Activated CD4-positive, alpha-beta memory T cell treated with anti-CD3 and anti-CD28 coated beads, Interleukin-2, amount 10 ng/mL, durations not matched to agents 7 days and 5 days (primary cell): ENCODE measurements at places on chromosomes 1 and 21. TPM values are rescaled to one million over a fixed set of nuclear protein-coding genes. Genes with fewer than 3 reads are reported as not detected.

GRCh38 chr1:66834926-66835325, 33.9 kb upstream of the INSL5 start:
- H3K36me3 ChIP-seq = no peaks in the 10 kb centered on the region
- H3K27ac ChIP-seq = no peak overlapping the region
- no peaks in the 10 kb centered on the region for H3K27me3 ChIP-seq
- no peak for DNase-seq
- H3K4me1 ChIP-seq = no peaks in the 10 kb centered on the region

TMOD4 gene
- total RNA-seq = 1.5 TPM

GRCh38 chr1:93137604-93138292, 42.5 kb downstream of the TMED5 start:
- H3K27me3 ChIP-seq = no peaks in the 10 kb centered on the region
- peaks cover 3% of the 10 kb centered on the region for H3K4me1 ChIP-seq
- DNase-seq = no peak
- H3K4me3 ChIP-seq = no peak overlapping the region
- peaks cover 41% of the 10 kb centered on the region for H3K36me3 ChIP-seq

RBM11 gene
- total RNA-seq = 0.38 TPM

FBLIM1 gene
- not detected for total RNA-seq

DNA sequence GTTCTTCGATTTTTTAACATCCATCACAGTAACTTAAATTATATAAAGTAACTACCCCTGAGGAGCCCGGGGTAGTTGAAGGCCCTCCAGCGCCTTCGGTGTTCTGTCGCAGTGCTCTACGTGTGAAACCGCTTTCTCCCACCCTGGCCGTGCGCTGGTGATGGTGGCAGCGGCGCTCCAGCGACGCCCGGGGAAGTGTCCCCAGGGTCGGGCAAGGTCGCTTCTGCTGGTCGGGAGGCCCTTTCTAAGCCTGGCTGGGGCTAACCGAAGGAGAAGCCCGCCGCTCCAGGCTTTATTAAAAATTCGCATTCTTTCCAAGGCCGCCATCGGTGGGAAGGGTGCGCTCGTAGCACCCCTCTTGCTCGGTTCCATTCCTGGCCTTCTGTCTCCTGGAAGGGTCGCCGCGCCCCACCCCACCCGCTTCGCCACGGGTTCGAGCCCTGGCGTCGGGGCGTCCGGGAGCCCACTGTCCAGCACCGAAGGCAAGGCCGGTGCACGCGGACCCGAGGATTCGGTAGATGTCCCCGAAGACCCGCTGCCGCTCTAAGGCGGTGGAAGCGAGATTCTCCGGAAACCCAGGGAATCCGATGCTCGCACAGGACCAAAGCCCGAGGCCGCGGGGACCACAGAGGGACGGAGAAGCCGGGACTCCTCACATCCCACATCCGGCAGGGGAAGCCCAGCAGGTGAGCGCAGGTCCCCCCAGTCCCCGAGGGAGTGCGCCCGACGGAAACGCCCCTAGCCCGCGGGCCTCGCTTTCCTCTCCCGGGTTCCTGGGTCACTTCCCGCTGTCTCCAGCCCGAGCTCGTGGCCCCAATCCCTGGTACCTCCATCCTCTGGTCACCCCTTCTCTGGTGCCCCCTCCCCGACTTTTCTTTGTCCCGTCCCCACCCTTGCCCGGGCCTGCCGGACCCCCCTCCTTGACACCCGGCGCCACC, 685 bp upstream of the RIPPLY3 start:
- DNase-seq = no peak
- peak overlapping the region; percentile 41 for H3K4me3 ChIP-seq
- no peak overlapping the region for H3K27ac ChIP-seq
- peaks cover 22% of the 10 kb centered on the region for H3K4me1 ChIP-seq
- no peaks in the 10 kb centered on the region for H3K36me3 ChIP-seq
- H3K27me3 ChIP-seq = peaks cover 24% of the 10 kb centered on the region

DNA sequence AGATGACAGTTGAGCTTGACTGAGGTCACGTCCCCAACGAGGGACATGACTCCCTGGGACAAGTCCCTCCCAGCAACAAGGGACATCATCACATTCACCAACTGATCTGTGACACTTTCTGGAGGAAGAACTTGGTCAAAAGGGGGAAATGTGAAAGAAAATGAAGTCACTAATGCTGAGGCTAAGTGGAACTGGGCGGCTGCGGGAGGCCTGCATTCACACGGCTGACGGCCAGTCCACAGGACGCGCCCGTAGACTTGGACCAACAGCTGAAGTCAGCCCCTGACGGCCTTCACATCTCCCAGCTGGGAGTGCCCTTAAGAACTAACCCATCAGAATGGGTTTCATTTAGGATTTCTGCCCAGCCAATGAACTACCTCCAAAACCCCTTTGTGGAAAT, 26.6 kb downstream of the POFUT2 start:
- H3K27me3 ChIP-seq = peaks cover 4% of the 10 kb centered on the region
- no peak overlapping the region for H3K4me3 ChIP-seq
- no peak overlapping the region for H3K27ac ChIP-seq
- H3K36me3 ChIP-seq = peaks cover 26% of the 10 kb centered on the region

RIPPLY3 gene
- not detected for total RNA-seq

- H3K4me3 ChIP-seq = no peak overlapping the region
- no peaks in the 10 kb centered on the region for H3K36me3 ChIP-seq
- H3K27me3 ChIP-seq = no peaks in the 10 kb centered on the region
- H3K27ac ChIP-seq = no peak overlapping the region
- H3K4me1 ChIP-seq = no peaks in the 10 kb centered on the region
Observed at GRCh38 chr21:27047658-27048314, 80.9 kb upstream of the ADAMTS5 start.

DNA sequence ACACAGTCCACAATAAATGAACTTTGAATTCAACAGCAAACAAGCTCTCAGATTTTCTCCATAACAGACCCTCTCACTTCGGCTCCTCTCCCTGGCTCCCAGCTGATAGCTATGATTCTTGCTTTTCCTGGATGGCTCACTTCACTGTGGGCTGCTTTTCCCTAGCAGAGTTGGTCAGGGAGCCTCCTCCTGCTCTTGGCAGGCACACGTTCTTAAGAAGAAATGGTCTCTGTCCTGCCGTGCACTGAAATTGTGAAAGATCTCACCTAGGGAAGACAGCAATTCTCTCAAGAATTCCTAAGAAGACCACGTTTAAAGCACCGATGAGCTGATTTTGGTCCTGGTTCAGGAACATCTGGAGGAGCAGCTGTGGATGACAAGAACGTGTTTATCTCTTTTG, 148.5 kb upstream of the KCNK2 start:
- no peak overlapping the region for H3K27ac ChIP-seq
- DNase-seq = no peak
- no peaks in the 10 kb centered on the region for H3K36me3 ChIP-seq
- H3K27me3 ChIP-seq = no peaks in the 10 kb centered on the region
- H3K4me1 ChIP-seq = no peaks in the 10 kb centered on the region

DNA sequence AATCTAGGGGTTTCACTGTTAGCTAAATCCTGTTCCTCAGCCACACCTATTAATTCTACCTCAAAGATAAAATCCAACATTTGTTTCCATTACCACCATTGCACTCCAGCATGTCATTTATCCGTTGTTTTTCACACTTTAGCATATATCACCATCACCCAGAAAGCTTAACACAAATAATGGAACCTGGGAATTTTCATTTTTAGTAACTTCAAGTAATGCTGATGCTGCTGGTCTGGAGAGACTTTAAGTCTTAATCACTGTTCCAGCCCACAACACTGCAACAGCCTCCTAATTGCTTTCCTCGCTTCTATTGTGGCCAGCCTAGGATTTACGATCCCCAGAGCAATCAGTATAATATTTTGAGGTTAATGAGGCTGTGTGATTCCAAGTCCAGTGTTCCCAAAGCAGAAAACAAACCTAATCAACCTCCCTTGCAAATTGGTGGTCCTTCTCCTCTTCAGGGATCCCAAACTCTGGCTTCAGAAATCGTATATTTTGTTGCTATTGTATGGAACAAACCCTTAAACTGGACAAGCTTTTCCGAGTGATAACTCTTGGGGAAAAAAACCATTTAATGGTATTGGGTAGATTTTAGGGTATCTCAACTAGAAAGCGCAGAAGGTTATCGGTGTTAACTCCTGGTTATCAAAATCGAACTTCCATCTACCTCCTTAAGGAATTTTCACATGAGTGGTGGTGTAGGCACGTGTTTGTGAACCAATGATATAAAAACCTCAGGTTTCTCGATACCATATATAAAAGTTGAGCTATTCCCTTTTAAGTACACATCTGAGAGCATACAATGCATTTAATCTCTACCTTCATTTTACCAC, 50.0 kb upstream of the BOLA1 start:
- peak overlapping the region; percentile 87 for H3K4me3 ChIP-seq
- peaks cover 43% of the 10 kb centered on the region for H3K36me3 ChIP-seq
- H3K4me1 ChIP-seq = peaks cover 54% of the 10 kb centered on the region
- no peak for DNase-seq
- H3K27ac ChIP-seq = peak overlapping the region; percentile 93

- H3K36me3 ChIP-seq = no peaks in the 10 kb centered on the region
- no peak for DNase-seq
- H3K27me3 ChIP-seq = peaks cover 26% of the 10 kb centered on the region
- no peak overlapping the region for H3K27ac ChIP-seq
- peaks cover 41% of the 10 kb centered on the region for H3K4me1 ChIP-seq
Observed at GRCh38 chr1:31701091-31701736, 2.6 kb downstream of the COL16A1 start.

SEMA6C gene
- 1.8 TPM for total RNA-seq

DNA sequence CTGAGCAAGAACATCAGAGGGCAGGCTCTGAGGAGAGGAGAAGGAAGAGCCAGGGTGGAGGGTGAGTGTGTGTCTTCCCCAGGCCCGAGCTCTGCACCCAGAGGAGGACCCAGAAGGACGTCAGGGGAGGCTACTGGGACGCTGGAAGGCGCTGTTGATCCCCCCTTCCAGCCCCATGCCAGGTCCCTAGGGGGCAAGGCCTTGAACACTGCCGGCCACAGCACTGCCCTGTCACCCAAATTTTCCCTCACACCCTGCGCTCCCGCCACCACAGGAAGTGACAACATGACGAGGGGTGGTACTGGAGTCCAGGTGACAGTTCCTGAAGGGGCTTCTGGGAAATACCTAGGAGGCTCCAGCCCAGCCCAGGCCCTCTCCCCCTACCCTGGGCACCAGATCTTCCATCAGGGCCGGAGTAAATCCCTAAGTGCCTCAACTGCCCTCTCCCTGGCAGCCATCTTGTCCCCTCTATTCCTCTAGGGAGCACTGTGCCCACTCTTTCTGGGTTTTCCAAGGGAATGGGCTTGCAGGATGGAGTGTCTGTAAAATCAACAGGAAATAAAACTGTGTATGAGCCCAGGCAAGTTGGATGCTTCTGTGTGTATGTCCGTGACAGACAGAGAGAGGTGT, 17.1 kb downstream of the BCAN start:
- no peak for DNase-seq
- peaks cover 37% of the 10 kb centered on the region for H3K27me3 ChIP-seq
- H3K4me1 ChIP-seq = peaks cover 65% of the 10 kb centered on the region

DNA sequence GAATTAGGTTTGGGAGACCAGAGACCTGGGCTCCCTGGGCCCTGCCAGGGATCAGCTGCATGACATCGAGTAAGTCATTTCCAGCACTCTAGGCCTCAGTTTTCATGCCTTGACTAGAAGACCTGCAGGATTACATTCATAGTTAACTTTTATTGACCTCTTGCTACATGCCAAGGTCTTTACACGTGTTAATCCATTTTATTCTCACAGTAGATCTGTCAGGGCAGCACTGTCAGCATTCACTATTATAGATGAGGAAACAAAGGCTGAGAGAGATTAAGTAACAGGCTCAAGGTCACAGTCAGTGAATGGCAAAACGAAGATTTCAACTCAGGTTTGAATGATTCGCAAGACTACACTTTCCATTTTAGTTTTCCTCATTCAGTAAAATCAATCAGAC, 37.0 kb downstream of the PGM1 start:
- H3K4me1 ChIP-seq = peaks cover 25% of the 10 kb centered on the region
- no peak for DNase-seq
- H3K27ac ChIP-seq = no peak overlapping the region
- peaks cover 29% of the 10 kb centered on the region for H3K36me3 ChIP-seq

HRNR gene
- total RNA-seq = not detected
